Epithelial cell of proximal tubule (primary cell): ENCODE measurements at places on chromosomes 12 and 14. TPM values are rescaled to one million over a fixed set of nuclear protein-coding genes. Genes with fewer than 3 reads are reported as not detected.

The IGF1 gene
- 0.06 TPM in 1 of 2 replicates, not detected in the other for total RNA-seq

The TAS2R19 gene
- total RNA-seq = not detected in 2 replicates

The ADGRD1 gene
- not detected in 2 replicates for total RNA-seq

The GIT2 gene
- 19.2 and 20.1 TPM in 2 replicates for total RNA-seq

The CLEC14A gene
- 0.43 TPM in 1 of 2 replicates, not detected in the other for total RNA-seq

The SERPINA12 gene
- not detected in 2 replicates for total RNA-seq

The SERPINA10 gene
- not detected in 2 replicates for total RNA-seq

The NKX2-1 gene
- not detected in 2 replicates for total RNA-seq

The PRPH gene
- 1.1 TPM in 1 of 2 replicates, not detected in the other for total RNA-seq

The SLC2A3 gene
- total RNA-seq = 5.9 and 15.3 TPM in 2 replicates

The ACSS3 gene
- total RNA-seq = 2.5 and 3.4 TPM in 2 replicates

The AQP6 gene
- not detected in 2 replicates for total RNA-seq

The COCH gene
- 18.8 and 20.9 TPM in 2 replicates for total RNA-seq
